Keratinocyte (primary cell): ENCODE measurements at places on chromosomes 4 and X. TPM values are rescaled to one million over a fixed set of nuclear protein-coding genes. Genes with fewer than 3 reads are reported as not detected.

GRCh38 chrX:149718757-149719156, 6.9 kb downstream of the MAGEA11 start:
- DNase-seq: no peak

- DNase-seq: no peak
These were observed 3.3 kb downstream of the ING2 start for GRCh38 chr4:183507925-183508696.

DNA sequence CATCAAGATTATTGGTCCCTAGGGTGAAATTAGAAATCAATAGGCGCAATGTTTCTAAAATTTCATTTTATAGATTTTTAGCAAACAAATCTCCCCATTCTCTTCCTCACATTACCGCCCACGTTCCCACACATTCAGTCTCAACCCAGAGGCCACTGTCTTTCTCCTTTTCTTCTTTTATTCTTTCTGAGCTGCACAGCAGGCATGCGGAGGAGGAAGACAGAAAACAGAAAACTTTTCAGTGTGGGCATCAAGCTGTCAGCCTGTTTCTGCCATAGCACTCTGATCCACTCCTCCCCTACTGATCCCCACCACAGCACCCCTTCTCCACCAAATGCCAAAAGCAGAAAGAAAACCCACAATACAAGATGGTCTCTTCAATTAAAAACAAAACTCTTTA, 94.8 kb upstream of the ADAMTS3 start:
- no peak for DNase-seq

GRCh38 chr4:66590488-66591215, 920.4 kb upstream of the EPHA5 start:
- no peak for DNase-seq

DNA sequence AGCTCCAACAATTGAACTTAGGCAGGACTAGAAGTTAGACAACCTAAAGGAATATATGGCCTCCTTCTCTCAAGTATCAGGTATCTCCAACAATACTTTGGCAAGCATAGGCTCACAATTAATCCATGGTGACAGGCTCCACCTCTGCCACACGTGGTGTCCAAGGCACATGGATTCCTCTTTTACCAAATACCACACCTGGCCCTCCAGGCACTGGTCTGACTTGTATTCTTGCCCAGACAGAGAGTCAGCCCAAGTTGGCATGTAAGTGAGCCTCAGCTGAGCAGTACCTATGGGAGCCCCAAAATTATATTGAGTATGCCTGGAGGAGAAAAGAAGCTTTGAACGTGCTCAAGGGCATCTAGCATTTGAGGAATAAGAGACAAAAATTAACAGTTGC, 19.6 kb downstream of the SRPX2 start:
- no peak for DNase-seq

- DNase-seq: no peak
These were observed 8.9 kb downstream of the PSAPL1 start for GRCh38 chr4:7425591-7426468.

DNA sequence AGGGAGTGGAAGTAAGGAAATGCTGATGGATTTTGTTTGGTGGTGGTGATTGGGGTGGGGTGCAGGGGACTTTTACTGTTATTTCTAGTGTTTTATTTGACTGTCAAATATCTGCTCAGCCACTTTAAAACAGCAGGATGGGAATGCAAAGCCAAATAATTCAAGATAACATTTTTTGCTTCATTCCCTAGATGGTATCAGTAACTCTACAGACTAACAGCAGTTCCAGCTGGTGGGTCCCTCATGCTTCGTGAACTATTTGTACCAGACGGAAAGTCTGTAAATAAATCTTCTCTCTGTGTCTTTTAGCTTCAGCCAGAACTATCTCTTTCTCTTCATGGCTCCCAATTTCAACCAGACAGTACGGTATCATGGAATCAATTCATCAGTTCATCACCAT, 27.5 kb downstream of the GPR143 start:
- DNase-seq: no peak

GRCh38 chr4:170497689-170498088, 407.9 kb upstream of the AADAT start:
- DNase-seq: no peak

DNA sequence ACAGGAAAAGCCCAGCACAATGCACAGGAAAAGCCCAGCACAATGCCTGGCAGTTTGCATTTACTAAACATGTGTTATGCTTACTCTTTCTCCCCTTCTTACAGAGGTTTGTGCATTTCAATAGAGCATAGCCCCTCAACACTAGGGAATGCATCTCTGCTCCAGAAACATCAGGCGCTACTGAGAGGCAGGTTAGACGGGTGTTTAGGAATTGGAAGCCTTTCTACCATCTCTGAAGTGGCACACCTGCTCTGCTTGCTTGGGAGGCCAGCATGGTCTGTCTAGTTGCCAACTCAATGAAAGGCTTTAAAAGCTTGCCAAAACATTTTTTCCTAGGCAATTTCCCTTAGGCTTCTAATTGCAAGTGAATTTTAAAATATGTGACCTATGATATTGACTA, 55.7 kb downstream of the GRID2 start:
- no peak for DNase-seq

GRCh38 chrX:47619486-47620302, at the start of gene SYN1:
SYN1 (minus strand) TSS chrX:47619857; CDS start chrX:47619728, 129 bp downstream.
- no peak for DNase-seq

The KIAA1210 gene
- polyA plus RNA-seq: not detected in 3 replicates

The MTNR1A gene
- 0.06 to 0.12 TPM in 2 of 3 replicates, not detected in the other for polyA plus RNA-seq

DNA sequence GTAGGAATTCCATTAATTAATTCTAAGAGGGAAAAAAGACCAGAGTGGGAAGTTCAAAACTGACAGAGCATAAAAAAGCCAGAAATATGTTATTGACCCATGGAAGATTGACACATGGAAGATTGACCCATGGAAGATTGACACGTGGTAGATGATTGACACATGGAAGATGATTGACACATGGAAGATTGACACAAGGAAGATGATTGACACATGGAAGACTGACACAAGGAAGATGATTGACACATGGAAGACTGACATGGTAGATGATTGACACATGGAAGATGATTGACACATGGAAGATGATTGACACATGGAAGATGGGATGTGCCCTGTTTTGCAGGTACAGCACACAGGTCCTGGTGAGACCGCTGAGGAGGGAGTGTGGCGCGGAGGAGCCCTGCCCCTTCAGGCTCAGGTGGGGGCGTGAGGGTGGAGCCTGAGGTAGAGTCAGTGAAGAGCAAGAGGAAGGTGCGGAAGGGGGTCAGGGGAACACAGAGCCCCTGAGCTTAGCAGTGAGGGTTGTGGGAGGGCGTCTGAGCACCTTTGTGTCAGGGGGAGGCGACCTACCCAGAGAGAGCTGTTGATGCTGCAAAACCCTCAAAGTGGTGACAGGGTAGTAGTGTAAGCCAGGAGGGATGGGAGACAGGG, 15.8 kb upstream of the PDE6B start:
- no peak for DNase-seq

- DNase-seq: no peak
These were observed 196.5 kb upstream of the SLC7A11 start for GRCh38 chr4:138438608-138439007.

GRCh38 chrX:15769300-15769954, 20.9 kb upstream of the ZRSR2 start:
- DNase-seq: no peak

The TLR10 gene
- 0.01 to 0.23 TPM (median 0.05 TPM) in 3 replicates for polyA plus RNA-seq

The FAM13A gene
- polyA plus RNA-seq: 3.6 to 6.0 TPM (median 5.2 TPM) in 3 replicates

- DNase-seq: no peak
These were observed 20.3 kb upstream of the HMX1 start for GRCh38 chr4:8891646-8892555.

DNA sequence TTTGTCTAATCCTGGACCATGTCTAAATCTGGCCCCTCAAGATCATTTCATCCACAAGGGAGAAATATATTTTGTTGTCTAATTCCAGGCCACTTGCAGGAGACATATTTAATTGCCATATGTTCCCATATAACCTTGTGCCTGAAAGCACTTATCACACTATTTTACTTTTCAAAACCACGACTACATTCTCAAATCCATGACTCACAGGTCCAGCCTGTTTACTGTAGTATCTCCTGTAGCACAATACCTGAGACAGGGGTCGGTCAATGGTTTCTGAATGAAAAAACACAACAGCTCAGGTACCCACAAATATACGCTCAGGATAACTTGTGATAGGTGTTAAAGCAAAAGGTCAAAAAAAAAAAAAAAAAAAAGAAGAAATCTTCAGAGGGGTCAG, 60.9 kb downstream of the SEC24D start:
- no peak for DNase-seq

The UNC5C gene
- not detected in 3 replicates for polyA plus RNA-seq

GRCh38 chrX:103861200-103861599, 29.1 kb upstream of the RAB9B start:
- no peak for DNase-seq

GRCh38 chr4:174349156-174349555, 65.4 kb downstream of the CEP44 start:
- DNase-seq: no peak

- DNase-seq: no peak
These were observed 243.4 kb downstream of the ARHGAP10 start for GRCh38 chr4:147975325-147975724.

- DNase-seq: no peak
These were observed 61.6 kb downstream of the RGS12 start for GRCh38 chr4:3354455-3354811.
